Hepatocyte (in vitro differentiated cells): ENCODE measurements at places on chromosomes 1 and 21. TPM values are rescaled to one million over a fixed set of nuclear protein-coding genes. Genes with fewer than 3 reads are reported as not detected.
A peak's percentile ranks its signal among the peaks of the same experiment; 100 is the strongest.

Gene TTC22
- 7.8 and 9.0 TPM in 2 replicates for polyA plus RNA-seq

Gene MFSD2A
- 5.6 and 9.8 TPM in 2 replicates for polyA plus RNA-seq

Gene TOR1AIP1
- 18.8 and 25.9 TPM in 2 replicates for polyA plus RNA-seq

Gene RC3H1
- 5.8 and 5.9 TPM in 2 replicates for polyA plus RNA-seq

Gene RBP7
- polyA plus RNA-seq: 0.25 and 0.61 TPM in 2 replicates

Gene VSIG8
- polyA plus RNA-seq: 0.13 and 0.38 TPM in 2 replicates

GRCh38 chr1:61158591-61158990 lies 76.2 kb downstream of the NFIA start:
- peak overlapping the region; percentile 71 for H3K27ac ChIP-seq
- DNase-seq: no peak
- no peak overlapping the region for H3K4me3 ChIP-seq

DNA sequence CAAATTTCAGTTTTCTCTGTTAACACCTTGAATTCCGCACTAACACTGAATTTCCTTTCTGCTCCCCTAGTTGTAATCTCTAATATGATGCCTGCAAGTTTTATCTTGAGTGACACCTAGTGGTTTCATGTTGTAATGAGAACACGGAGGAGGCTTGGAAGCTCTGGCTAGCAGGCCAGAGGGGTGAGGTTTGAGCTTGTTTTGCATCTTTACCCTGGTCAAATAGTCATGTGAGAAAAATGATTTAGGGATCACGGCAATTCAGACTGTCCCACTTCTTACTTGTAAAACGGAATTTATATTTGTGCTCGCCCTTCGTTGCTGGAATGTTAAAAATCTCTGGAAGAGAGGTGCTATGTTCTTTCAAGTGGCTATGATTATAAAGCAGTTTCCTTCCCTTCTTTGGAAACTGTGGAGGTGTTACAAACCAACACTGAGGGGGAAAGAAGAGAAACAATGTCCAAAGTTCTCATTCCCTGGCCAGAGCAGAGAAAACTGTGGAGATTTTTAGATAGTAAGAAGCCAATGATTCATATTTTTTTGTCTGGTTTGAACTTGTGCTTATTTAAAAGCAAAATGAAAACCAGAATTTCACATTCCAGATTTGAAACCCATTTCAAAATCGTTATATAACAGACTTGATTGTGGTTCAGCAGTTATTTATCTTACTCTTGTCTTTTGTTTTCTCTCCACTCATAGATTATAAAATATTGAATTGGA lies 5.3 kb upstream of the MROH9 start:
- DNase-seq: peak; percentile 63
- no peaks in the 10 kb centered on the region for H3K4me1 ChIP-seq
- H3K4me3 ChIP-seq: no peak overlapping the region
- no peaks in the 10 kb centered on the region for H3K36me3 ChIP-seq

DNA sequence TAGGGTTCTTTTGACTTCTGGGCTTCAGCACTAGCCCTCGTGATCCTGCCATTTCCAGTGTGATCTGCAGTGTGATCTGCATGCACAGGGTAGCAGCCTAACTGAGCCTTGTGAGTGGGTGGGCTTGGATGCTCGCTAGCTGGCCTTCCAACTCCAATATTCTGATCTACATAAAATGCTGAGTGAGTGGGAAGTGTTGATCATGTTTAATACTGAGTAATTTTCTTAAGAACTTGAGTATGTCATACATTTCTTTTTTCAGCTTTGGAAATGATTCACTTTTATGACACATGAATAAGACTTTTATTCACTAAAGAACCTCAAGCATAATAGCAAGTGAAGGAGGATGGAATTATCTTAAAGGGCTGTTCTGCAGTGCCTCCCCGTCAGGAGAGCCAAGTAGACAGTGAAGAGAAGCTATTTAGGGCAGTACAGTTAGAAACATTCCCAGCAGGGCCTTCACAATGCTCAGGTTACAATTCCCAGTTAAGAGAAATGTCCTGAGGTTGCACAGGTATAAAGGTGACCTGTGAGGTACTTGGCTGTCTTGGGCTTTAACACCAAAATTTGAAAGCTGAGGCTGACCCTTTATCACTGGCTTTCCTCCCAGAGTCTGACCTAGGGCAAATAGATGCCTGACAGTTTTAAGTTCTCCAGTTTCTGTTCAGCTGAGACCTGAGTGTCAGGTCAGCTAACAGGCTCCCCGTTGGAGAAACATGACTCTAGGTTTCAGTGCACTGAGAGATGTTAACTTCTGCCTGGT lies 29.1 kb upstream of the LRRC8C start:
- no peaks in the 10 kb centered on the region for H3K27me3 ChIP-seq
- no peak overlapping the region for H3K4me3 ChIP-seq
- no peaks in the 10 kb centered on the region for H3K4me1 ChIP-seq
- H3K36me3 ChIP-seq: no peaks in the 10 kb centered on the region
- no peak overlapping the region for H3K27ac ChIP-seq
- no peak for DNase-seq

DNA sequence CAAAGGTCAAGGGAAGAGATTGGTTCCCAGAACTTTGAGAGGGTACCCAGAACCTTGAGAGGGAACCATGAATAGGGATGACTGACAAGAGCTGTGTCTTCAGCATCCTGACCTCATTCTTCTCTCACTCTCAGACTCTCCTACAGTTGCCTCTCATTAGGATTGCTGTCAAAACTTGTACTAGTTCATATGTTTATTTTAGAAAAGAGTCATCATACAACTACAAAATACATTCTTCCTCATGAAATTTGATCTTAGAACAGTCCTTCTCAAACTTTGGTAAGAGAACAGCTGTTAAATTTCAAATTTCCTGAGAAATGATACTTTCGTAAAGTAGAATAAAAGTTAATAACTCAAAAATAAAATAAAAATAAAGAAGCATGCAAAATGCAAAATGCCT lies 161.4 kb upstream of the ZRANB2 start:
- H3K27ac ChIP-seq: no peak overlapping the region
- no peak overlapping the region for H3K4me3 ChIP-seq
- H3K4me1 ChIP-seq: no peaks in the 10 kb centered on the region
- no peaks in the 10 kb centered on the region for H3K36me3 ChIP-seq
- no peaks in the 10 kb centered on the region for H3K27me3 ChIP-seq

DNA sequence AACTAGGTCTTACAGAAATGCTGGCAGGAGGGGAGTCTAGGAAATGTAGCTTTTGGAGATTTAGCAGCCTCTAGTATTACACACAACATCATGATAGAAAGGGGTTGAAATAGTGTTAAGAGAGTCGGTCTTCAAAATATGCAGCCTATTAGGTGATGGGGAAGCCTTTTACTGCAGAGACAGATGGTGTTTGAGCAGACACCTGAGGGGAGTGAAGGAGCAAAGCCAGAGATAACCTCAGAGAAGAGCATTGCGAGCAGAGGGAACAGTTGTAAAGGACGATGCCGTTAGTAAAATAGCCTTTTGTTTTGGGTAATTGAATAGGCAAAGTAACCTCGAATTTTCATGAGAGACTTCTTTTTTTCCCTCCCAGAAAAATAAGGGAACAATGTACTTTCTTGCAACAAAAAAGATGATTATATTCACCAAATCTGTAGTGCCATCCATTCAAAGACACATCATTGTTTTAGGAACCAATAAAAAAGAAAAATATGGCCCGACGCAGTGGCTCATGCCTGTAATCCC lies 66.3 kb upstream of the KIF1B start:
- no peak for DNase-seq
- H3K4me1 ChIP-seq: no peaks in the 10 kb centered on the region
- H3K27me3 ChIP-seq: no peaks in the 10 kb centered on the region
- no peak overlapping the region for H3K27ac ChIP-seq

DNA sequence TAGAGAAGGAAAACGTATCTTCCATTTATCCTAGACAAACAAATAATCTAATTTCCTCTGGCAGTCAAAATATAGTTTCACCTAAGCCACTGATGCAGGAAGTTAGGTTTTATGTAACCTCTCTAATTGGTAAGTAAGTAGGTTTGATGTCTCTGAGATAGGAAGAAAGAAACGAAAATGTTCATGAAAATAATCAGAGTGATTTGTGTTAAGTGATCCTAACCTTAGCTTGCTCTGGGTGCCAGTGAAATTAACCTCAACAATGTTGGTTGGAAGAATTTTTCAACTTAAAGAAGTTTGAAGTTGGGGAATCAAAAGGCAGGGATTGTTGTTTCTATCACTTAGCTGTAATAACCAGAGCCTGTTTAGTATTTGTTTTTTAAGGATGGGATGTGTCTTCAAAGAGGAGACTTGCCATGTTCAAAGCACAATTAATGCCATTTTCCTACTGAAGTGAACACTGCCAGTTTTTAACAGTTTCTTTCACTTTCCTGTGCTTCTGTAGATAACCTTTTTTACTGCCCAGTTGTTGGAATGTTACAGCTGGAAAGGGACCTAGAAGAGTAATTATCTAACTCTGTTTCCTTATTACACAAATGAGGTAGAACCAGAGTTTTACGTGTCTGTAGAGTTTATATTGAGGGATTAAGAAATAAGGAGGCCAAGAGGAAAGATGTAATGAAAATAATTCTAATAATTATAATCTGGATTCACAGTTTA lies 18.4 kb downstream of the HIPK1 start:
- H3K36me3 ChIP-seq: no peaks in the 10 kb centered on the region
- H3K4me1 ChIP-seq: peaks cover 31% of the 10 kb centered on the region
- peak overlapping the region; percentile 41 for H3K27ac ChIP-seq
- H3K4me3 ChIP-seq: no peak overlapping the region
- DNase-seq: no peak

GRCh38 chr1:243413431-243414151 lies 157.8 kb downstream of the SDCCAG8 start:
- H3K36me3 ChIP-seq: no peaks in the 10 kb centered on the region
- DNase-seq: no peak
- H3K4me3 ChIP-seq: no peak overlapping the region

GRCh38 chr1:214438530-214438929 lies 112.9 kb downstream of the PTPN14 start:
- H3K36me3 ChIP-seq: no peaks in the 10 kb centered on the region
- H3K27ac ChIP-seq: peak overlapping the region; percentile 56
- H3K4me3 ChIP-seq: no peak overlapping the region

DNA sequence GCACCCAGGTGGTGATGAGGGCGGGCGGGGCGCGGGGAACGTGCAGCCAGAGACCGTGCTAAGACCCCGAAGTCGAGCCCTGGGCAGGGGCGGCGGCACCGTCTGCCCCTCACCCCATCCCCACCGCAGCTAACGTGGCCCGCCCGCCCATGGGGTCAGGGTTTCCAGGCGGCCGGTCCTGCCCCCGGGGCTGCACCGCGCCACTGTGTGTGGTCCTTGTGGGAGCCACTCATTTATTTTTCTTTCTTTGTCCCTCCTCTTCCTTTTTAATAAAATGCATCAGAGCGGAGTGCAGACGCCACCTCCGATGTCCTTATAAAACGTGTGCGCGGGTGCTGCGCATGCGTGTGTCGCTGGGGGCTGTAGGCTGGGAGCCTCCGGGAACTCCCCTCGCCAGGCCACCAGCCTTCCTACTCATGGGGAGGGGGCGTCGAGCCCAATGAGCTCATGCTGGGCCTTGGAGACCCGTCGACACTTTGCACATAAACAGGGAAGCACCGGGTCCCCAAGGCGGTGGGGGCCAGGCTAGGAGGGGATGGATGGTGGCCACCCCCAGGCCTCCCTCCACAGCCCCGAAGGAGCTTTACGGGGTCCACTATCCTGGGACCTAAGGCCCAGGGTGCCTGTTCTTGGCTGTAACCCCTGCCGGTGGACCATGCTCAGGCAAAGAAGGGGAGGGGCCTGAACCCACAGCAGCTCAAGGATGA lies 59.9 kb downstream of the WNT9A start:
- no peak overlapping the region for H3K4me3 ChIP-seq
- H3K36me3 ChIP-seq: no peaks in the 10 kb centered on the region
- peaks cover 35% of the 10 kb centered on the region for H3K4me1 ChIP-seq
- DNase-seq: peak; percentile 67
- H3K27me3 ChIP-seq: no peaks in the 10 kb centered on the region
- H3K27ac ChIP-seq: peak overlapping the region; percentile 97

GRCh38 chr1:39384305-39384704 lies 107.1 kb upstream of the BMP8A start:
- no peak overlapping the region for H3K27ac ChIP-seq
- no peaks in the 10 kb centered on the region for H3K4me1 ChIP-seq
- H3K4me3 ChIP-seq: no peak overlapping the region
- H3K36me3 ChIP-seq: no peaks in the 10 kb centered on the region

DNA sequence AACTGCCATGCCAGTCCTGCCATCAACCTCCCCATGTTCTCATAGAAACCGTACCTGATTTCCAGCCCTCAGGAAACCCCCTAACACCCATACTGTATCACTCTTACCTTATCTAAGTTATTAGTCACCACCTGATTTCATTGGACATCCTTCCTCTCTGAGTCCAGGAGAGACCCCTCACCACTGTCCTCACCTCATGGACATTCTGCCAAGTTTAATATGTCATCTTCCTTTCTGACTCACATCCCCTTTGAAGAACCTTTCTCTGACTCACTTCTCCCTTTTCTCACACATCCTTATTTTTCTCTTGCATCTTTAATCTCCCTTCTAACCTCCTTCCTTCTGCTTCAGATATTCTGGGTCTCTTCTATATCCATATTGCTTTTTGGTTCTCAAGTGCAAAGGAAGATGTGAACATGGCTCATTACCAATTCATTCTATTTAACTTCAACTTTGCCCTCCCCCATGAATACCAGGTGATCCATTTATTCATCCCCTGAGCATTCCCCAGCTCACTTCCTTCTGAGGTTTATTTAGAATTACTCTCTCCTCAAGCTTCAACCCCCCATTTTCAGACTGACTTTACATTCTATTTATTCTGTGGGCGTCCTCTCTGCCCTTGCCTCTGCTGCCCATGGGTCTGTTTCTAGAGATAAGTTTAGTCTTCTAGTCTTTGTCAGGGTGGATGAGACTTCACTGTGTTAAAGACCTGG lies 206.8 kb upstream of the ESRRG start:
- H3K4me3 ChIP-seq: no peak overlapping the region
- H3K27me3 ChIP-seq: no peaks in the 10 kb centered on the region

DNA sequence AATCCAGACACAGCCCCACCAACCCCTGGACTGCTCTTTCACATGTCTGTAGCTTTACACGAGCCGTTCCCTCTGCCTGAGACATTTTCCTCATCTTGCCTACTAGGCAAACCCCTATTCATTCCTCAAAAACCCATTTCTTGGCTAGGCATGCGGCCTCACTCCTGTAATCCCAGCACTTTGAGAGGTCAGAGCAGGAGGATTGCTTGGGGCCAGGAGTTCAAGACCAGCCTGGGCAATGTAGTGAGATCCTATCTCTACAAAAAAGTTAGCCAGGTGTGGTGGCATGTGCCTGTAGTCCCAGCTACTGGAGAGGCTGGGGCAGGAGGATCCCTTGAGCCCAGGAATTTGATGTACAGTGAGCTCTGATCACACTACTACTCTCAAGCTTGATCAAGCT lies 5.2 kb upstream of the AUNIP start:
- H3K4me1 ChIP-seq: peaks cover 33% of the 10 kb centered on the region
- H3K36me3 ChIP-seq: no peaks in the 10 kb centered on the region

GRCh38 chr1:117512728-117513321 lies 93.0 kb upstream of the TENT5C start:
- no peaks in the 10 kb centered on the region for H3K4me1 ChIP-seq
- DNase-seq: peak; percentile 22
- H3K4me3 ChIP-seq: no peak overlapping the region
- H3K27ac ChIP-seq: no peak overlapping the region
- H3K36me3 ChIP-seq: no peaks in the 10 kb centered on the region
